Daoy (cell line): ENCODE measurements at places on chromosomes 13 and 19. TPM values are rescaled to one million over a fixed set of nuclear protein-coding genes. Genes with fewer than 3 reads are reported as not detected.
A peak's percentile ranks its signal among the peaks of the same experiment; 100 is the strongest.

GRCh38 chr13:43815204-43815603 is 28.4 kb upstream of the ENOX1 start:
- peak; percentile 50 for DNase-seq

DNA sequence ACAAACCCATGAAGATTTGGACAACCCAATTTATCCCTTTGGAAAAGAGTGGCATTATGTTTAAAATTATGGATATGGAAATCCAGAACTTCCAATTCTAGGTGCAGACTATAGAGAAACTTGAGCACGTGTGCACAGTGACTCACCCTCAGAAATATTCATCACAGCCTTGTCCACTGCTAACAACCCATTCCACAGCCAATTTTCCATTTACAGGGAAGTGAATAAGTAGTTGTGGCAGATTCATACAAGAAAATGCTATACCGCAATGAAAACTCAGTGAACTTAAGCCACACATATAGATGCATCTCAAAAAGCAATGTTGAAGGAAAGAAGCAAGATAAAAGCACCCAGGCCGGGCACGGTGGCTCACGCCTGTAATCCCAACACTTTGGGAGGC is 133.3 kb downstream of the USP12 start:
- DNase-seq, result peak; percentile 67

The CEACAM8 gene
- total RNA-seq, result not detected in 2 replicates

DNA sequence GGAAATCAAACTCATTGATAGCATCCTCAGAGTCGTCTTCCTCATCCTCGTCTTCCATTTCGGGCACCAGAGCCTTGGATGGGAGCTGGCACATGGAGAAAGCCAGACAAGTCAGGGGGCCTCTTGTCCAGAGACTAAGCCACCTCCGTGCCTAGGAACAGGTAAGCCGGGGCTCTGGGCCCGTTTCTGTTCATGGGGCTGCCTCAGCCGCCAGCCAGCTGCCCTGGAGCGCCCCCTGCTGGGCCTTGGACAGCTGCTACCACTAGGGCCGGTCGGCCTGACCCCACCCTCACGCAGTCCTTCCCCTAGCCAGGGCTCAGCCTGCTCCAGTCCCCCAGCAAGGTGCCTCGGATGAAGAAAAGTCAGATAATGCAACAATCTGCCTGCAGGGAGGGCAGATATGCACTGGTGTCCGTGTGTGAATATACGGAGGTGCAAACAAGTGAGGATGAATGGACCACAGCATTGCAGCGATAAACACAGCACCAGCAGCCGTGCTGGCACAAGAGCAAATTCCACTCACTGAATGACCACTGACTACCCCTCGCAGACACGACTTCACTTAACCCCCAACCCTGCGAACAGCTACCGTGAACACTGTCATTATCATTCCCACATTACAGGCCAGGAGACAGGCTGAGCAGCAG is 11.9 kb upstream of the PRKD2 start:
- DNase-seq, result peak; percentile 74

DNA sequence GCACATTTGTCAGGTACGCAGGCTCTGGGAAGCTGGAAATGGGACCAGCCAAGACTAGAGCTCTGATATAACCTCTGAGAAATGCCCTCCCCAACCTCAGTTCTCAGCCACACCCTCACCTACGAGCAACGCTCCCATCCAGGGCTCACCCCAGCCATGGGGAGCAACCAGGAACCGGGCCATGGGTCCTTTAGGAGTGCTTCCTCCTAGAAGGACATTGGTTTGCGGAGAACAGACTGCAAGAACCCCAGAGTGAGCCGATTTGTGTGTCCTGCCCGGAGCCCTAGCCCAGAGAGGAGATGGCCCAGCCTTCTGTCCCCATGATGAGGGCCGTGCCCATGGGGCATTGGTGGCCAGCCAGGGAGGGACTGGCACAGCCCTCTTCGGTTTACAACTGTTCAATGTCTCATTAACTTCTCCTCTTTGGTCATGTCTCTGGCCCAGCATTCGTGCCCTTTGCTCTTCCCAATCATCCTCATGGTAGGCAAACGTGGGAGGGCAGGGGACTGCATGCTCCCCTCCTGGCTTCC is 32.9 kb upstream of the IGSF23 start:
- no peak for DNase-seq
